ENCODE measurements at places on chromosomes 2 and 18.

- DNase-seq: no peak
These were observed 123.3 kb downstream of the CLIP4 start for GRCh38 chr2:29238497-29238896.

GRCh38 chr2:168114040-168114439, 133.4 kb downstream of the STK39 start:
- DNase-seq: no peak

GRCh38 chr18:64097497-64097896, 51.4 kb downstream of the LINC00305 start:
- no peak for DNase-seq

GRCh38 chr2:84942166-84942565, 28.8 kb upstream of the KCMF1 start:
- no peak for DNase-seq

DNA sequence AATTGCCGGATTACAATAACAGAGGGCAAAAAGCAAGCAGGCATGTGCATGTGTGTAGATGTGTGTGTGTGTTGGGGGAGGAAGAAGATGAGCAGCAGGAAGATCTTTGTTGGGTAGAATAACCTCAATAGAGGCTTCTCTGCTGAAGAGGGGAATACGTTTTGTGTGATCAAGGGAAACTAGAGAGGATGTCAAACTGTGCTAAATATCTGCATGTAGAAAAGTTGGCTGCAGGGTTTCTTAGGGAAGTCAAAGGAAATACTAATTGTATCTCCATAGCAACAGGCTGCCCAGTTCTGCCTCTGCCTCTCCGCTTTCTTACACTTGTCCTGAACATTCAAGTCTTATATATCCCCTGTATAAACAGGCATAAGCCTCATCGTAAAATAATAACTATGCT, 190.1 kb upstream of the RND3 start:
- DNase-seq: no peak

DNA sequence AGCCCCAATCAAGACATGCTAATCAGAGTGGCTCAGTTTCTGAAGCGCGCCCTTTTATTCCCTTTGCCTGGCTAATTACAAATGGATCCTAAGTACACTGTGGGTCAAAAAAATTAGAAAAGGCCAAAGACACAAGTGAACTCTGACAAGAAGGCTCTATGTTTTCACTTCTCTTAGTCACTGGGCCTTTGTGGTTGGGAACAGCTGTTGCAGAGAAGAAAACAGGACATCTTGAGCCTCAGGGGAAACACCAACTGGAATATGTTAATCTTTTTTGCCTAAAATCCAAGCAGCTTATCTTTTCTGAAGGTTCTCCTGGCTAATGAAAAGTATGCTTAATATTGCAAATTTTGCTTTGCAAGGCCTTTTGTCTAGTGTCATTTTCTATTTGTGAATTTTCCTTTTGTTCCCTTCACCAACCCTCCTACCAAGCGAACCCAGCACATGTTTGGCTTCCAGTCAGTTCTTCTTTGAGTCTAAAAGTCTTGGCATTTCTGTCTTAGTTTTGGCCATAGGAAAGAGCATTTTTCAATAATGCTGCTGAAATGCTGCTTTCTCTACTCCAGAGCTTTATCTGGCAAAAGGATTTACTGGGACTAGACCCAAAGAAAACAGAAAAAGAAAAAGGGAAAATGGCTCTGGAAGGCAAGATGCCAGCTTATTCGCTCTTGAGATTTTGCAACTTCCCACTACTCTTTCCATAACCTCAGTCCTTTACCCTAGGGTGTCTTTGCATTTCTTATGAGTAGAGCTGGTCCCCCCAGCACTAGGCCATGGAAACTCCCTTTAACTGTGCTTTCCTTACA, 440.2 kb upstream of the ST6GAL2 start:
- no peak for DNase-seq

DNA sequence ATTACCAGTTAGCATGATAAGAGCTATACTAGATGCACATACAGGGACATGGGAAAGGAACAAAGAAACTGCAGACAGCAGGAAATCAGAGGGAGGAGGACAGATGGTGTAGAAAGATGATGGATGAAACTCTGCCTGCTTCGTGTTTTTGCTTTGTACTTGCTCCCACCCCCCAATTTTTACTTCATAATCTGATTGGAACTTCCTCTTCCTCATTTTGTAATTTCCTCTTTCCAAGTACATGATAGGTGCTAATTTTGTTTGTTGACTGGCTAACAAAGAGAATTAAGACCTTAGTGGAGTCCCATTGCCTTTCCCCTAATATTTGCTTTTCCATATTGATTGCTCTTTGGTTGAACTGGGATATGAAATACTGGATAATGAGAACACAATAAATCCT, 76.0 kb upstream of the PELI1 start:
- DNase-seq: no peak

DNA sequence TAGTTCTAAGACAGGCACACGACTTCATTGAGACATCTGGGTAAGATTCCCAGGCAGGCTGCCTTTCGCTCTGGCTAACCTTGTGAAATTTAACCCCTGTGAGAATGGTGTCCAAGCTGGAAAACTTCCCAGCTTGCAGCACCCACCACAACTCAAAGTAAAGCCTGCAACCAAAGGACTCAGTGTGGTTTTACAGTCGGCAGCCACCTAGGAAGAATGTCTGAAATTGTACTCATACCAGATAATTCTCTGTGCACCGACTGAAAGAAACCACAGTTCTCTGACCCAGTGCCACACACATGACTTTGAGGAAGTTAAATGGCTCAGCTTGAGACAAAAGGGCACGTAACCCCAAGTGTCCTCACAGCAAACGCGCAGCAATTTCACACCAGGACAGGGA, 125.7 kb downstream of the RBMS1 start:
- DNase-seq: no peak

DNA sequence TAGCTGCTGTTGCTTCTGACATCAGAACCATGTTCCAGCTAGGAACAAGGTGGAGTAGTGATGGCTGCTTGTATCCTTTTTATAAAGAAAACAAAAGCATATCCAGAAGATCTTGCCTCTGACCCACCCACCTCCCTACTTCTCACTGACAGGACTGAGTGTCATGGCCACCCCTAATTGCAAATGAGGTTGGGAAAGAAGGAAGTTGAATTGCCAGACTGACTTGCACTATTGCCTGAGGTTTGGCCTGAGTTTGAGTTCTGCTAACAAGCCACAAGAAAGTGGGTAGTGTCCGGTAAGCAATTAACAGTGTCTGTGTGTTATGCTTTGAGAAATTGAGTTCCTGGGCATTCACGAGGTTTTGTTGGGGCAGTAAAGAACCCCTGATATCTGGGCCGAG, 22.8 kb downstream of the SGPP2 start:
- DNase-seq: no peak

DNA sequence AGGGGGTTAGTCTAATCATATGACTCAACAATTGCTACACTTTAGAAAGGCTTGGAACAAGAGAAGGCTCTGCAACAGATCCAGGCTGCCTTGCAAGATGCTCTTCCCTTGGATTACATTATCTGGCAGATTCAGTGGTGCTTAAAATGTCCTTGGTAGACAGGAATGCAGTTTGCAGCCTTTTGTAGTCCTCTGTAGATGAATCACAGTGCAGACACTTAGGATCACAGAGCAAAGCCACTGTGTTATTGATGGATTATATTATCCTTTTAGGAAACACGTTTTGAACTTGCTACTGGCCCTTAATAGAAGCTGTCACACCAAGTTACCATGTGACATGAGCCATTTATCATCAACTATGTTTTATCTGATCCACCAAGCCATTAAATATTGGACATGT, 152.2 kb downstream of the CBLN2 start:
- DNase-seq: no peak

DNA sequence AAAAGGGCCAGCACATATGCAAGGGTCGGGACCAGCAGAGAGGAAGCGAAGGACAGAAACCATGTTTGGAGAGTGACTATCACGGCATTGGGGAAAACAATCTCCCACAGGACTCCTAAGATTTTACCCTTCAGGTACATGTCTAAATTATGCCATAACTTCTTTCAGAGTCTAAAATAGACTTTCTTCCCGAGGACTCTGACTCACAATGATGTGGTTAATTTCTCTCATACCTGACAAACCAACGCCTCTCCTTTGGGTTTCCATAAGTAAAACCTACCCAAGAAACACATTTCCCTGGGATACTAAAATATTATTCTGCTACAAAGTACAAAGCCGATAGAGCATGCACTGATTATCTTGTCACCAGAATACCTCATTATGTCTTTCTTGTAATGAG, 127.8 kb upstream of the NETO1 start:
- no peak for DNase-seq

Measured in stimulated activated CD8-positive, alpha-beta memory T cell treated with anti-CD3 and anti-CD28 coated beads, Interleukin-7, amount 100 ng/mL, for 1 hour (primary cell).